ENCODE measurements at places on chromosomes 7 and 10. TPM values are rescaled to one million over a fixed set of nuclear protein-coding genes. Genes with fewer than 3 reads are reported as not detected.

- DNase-seq = no peak
These were observed 12.4 kb upstream of the ARHGAP12 start for GRCh38 chr10:31940839-31941653.

TSPAN12 gene
- 15.1 TPM for total RNA-seq

- DNase-seq = no peak
These were observed 352.8 kb upstream of the PODXL start for GRCh38 chr7:131909151-131909768.

GRCh38 chr7:117870448-117871130, 2.7 kb downstream of the CTTNBP2 start:
- no peak for DNase-seq

UBE3C gene
- total RNA-seq = 29.2 TPM

DNA sequence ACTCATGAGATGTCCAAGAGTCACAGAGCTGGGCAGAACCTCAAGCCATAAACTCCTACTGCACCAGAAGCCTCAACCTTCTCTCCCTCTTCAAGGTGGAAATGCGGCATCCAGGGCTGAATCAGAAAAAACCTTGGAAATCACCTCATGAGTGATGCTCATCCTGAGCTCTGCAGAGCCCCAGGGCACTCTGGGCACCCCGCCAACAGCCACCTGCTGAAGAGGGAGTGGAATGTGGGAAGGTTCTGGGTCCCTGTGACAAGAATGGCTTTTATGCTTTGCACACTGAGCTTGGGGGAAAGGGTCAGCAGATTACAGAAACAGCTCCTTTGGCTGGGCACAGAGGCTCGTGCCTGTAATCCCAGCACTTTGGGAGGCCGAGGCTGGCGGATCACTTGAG, 18.8 kb downstream of the NUDT1 start:
- DNase-seq = no peak

CC2D2B gene
- total RNA-seq = 0.10 TPM

GDF10 gene
- 0.08 TPM for total RNA-seq

DNA sequence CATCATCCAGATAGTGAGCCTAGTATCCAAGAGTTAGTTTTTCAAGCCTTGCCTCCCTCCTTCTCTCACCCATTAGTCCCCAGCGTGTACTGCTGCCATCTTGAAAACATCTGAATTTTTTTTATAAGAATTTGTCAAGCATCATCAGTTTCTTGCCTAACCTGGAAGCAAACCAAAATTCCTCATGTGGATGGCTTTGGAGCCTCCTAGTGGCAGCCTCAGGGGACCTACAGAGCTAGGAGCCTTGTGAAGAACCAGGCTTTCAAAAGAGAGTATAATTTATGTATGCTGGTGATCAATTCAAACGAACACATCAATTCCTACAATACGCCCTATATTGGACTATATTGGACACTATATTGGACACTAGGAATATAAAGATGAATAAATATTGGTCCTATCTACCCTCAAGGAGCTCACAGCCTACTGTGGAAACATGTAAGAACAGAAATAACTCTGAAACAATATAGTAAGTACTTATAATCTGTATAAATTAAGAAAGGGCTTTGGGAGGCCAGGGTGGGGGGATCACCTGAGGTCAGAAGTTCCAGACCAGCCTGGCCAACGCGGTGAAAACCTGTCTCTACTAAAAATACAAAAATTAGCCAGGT, 63.4 kb downstream of the HPSE2 start:
- no peak for DNase-seq

SLC26A3 gene
- 0.93 TPM for total RNA-seq

PTF1A gene
- not detected for total RNA-seq

- DNase-seq = no peak
These were observed 114.8 kb upstream of the WAC start for GRCh38 chr10:28418069-28418468.

PRXL2A gene
- total RNA-seq = 82.1 TPM

TSPAN15 gene
- total RNA-seq = 3.8 TPM

DNA sequence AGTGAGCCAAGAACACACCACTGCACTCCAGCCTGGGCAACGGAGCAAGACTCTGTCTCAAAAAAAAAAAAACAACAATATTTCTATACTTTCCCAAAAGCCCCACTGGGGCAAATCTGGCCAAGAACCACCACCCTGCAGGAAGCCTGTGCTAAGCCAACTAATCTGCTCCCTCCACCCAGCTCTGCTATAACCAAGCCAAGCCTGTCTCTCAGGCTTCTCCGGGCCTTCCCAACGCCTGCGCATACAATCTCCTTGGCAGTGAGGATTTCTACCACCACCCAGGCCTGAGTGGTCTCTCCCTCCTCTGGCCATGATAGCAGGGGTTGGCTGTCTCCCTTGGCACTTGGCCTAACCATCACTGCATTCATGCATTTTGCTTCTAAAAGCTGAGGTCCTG, 14.2 kb downstream of the DDX56 start:
- no peak for DNase-seq

- no peak for DNase-seq
These were observed 76.3 kb downstream of the FOXI2 start for GRCh38 chr10:127813290-127813689.

DNA sequence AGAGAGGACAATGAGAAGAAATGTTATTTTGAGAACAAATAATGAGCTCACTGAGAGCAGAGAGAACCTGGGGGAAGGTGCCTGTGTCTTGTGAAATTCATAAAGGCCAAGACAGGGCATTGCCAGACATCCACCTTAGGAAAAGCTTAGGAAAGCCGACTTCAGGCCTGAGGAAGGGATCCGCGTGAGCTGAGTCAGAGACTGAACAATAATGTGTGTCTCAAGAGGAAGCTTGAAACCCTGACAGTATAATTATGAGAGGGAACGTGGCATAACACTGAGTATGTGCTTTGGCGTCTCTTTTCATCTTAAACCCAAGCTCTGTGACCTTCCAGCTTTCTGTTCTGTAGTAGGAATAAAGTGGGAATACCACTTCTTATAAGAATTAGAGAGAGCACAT, 307.2 kb downstream of the ACTR3B start:
- DNase-seq = no peak

- DNase-seq = no peak
These were observed 39.2 kb upstream of the DMTF1 start for GRCh38 chr7:87113077-87113476.

GRCh38 chr7:28749638-28750037, 208.5 kb downstream of the TRIL start:
- DNase-seq = no peak

DNA sequence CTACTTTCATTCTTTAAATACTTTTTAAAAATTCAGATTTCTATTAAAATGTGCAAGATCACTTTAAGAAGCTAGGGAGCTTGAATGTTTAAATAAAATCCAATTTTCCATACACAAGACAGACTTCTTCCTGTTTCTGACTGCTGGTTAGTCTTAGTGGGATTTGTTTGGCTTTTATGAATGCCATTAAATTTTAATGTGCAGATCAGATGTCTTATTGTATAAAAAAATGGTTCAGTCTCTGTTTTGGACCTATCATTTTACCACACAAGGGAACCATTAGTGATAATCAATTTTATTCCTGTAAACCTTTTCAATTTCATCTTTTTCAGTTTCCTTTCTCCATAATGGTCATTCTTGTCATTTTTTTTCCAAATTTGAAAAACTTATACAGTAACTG, 63.2 kb downstream of the VCL start:
- DNase-seq = no peak

- no peak for DNase-seq
These were observed 91.1 kb downstream of the CDK6 start for GRCh38 chr7:92745241-92745640.

GRCh38 chr7:22184549-22185199, 172.3 kb downstream of the RAPGEF5 start:
- no peak for DNase-seq

GRCh38 chr7:80386686-80387085, 125.2 kb downstream of the GNAT3 start:
- DNase-seq = no peak

GJD4 gene
- not detected for total RNA-seq

DNA sequence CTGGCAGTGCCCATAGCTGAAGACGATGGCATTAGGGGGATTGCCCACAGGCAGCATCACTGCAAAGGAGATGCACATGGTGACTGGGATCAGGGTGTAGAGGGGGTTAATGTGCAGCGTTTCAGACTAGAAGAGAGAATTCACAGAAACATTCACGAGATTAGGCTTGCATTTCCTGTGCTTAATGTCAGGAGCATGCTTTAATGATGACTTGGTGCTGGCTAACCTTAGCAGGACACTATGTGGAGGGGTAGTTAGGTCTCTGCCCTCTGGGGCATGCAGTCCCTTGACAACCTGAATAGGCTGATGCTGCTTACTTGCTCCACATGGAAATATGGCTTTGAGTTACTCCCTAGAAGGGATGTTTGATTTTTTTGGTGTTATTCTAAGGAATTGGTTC, 21.8 kb downstream of the STMP1 start:
- DNase-seq = no peak

DNA sequence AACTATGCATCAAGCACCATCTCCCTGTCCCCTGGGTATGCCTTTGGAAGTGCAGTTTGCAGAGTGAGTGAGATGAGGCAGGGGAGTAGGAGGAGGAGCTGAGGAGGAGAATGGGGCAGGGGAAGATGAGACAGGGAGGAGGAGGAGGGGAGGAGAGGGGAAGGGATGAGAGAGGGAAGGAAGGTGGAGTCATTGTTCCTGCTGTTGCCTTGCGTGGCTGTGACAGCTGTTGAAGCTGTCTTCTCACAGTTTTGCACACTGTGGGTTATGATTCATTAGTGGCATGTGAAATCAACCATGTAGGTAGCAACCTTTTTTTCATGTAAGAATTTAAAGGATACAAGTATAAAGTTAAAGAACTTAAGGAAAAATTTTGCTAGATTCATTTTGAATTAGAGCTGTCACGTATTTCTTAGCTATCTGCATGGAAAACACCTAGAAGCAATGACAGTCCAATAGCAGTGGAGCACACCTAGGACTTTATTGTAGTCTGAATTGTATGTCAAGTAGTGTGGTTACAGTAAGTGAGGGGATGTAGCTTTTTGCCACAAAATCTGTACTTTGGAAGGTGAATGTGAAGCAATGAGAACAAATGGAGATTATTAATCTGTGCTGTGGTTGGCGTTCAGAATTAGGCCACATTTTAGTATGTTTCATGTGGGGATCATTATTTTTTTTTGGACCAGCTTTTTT, 21.7 kb downstream of the CCM2 start:
- DNase-seq = no peak

DNA sequence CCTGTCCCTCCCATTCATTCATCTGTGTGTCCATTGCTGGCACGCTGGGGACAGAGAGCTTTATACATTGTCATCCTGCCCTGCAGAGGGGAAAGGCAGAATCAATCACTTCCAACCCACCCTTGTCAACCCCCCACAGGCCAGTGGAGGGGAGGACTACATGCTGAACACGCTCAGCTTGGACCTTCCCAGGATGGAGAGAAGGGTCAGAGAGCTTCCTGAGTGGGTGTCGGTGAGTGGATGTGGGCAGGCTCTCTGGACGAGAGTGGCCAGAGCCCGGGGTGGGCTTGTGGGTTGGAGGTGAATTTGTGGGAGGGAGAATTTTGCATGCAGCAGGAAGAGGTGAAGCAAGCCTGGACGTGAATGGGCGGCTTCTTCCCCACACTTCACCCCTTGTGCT, 93.9 kb downstream of the DNAJB6 start:
- no peak for DNase-seq

DNA sequence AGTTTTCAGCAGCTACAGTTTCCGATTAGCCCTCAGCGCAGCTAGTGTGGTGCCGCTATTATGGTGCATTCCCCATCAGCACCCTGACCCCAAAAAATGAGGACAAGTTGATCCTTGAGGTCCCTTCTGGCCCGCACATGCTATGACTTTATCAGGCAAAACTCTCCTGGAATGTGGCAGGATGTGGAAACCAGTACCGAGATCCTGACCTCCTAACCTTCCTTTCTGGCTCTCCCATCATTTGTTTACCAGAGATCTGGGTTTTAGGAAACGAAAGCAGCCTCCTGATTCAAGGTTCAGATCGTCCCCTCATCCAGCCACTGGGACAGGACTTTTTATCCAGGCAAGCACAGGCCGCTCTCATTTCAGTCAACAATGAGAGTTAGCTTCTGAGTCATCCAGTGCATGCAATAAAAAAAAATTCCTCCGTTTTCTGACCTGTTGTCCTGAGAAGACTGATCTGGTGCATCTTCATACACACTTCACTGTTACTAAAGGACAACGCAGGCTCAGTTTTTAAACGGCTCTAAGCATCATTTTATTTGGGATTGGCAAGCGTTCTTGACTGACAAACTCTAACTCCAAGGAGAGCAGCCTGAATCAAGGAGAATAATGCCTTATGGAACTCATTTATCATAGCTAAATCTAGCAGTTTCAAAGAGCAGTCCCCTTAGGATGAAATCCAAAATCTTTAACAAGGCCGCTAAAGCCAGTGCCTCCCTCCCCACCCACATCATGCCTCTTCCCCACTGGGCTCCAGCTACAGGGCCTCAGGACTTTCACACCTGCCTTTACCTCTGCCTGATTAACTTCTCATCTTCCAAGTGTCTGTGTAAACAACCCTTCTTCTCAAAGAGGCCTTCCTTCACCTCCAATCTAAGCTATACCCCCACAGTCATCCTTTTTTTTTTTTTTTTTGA, 17.1 kb downstream of the PDLIM1 start:
- DNase-seq = peak; percentile 76

DNA sequence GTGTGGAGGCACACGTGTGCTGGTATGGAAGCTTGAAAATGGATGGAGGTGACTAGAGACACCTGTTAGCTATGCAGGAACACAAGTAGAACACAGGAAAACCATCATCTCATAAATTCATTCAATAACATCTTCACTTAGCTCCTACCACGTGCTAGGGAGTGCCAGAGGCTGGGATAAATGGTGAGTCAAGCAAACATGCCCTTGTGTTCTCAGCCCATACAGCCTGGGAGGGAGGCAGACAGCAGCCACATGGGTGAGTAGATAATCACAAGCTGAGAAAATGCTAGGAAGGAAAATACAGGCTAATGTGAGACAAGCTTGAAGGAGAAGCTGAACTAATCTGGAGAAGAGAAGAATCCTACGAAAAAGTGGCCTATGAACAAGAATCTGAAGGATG, 468.0 kb upstream of the ZMIZ1 start:
- DNase-seq = no peak

DNA sequence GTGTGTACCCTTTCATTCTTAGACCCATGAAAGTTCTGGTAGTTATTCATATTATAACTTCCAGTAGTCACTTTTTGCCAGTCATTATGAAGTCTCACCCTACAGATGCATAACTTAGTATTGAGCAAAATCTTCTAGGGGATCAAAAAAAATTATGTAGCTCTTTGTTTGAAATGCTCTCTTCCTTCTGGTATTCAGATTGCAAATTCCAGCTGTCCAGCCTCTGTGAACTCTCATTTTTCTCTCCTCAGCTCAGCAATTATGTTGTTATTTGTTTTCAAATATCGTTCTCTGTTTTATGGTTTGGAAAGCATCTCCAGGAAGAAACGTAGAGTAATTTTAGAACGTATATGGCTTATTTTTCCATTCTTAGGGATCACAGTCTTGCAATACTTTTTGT, 442.5 kb downstream of the SEMA3D start:
- no peak for DNase-seq

CYP3A4 gene
- 1,005 TPM for total RNA-seq

All from left lobe of liver (tissue), 2 donors.